DND-41 (cell line): ENCODE measurements at places on chromosomes 2 and 18.

DNA sequence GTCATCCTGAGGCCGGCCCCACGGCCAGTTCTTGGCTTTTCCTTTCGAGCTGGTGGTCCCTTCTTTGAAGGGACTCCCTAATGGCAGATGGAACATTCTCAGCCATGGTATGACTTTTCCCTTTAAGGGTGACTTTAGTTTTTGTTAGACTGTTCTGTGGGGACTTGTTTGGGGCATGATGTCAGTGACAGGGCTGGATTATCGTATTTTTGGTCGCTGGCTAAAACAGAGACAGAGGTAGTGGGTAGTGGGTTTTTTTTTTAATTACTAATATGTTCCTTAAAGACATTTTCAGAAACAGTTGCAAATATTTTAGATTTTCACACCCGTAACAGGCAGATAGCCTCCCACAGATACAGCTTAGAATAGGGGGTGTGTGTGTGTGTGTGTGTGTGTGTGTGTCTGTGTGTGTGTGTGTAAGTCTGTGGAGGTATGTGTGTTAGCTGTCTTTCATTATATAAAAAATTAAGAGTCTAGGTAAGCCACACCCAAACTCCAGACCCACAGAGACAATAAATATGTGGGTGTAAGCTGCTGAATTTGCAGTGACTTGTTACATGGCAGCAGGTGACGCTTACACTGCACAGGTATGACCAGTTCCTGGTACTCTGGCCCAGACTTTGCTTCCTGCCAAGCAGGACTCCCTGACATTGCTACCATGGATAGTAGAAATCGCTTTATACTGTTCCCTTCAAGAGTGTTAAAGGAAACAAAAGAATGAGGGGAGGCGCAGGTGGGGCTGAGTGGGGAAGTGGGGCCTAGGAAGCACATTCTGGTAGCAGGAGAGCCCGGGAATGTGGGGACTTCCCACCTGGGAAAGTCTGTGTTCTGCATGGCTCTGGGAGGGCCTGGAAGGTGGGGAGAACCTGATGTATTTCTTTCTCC, 20.9 kb downstream of the NCK2 start:
- no peak for DNase-seq

DNA sequence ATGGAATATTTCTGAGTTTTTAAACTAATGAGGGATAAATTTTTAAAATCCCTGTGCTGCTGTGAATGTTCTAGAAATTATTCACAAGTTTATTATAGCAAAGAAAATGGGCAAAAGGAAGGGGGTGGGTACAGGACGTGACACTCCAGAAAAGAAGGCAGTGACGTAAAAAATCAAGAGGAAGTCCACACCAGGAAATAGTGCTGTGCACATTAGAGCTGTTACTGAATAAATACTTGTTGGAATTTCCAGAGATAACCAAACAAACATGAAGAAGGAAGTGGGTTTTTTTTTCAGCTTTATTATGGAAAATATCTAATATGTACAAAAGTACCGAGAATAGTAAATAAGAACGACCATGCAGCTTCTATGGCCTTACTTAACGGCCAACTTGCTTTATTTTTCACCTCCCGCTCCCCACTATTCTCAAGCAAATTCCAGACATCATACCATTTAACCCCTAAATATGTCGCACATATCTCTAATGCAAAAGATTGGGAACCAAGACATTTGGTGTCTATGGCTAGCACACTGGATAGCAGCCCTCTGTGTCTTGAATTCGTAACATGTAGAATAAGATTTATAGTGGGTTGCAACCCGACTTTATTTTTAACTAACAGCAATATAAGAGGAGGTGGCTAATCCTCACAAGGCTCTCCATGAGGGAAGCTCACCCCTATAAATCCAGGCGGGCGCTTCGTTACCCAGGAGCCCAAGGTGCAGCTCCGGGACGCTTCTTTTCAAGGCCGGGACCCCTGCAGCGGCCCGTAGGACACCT, 580 bp upstream of the NDUFV2 start:
- DNase-seq: peak; percentile 33

- DNase-seq: no peak
Measured at GRCh38 chr2:133262893-133263292, 305.4 kb downstream of the NCKAP5 start.

GRCh38 chr2:63698786-63699548, 110.2 kb downstream of the MDH1 start:
- DNase-seq: peak; percentile 21

DNA sequence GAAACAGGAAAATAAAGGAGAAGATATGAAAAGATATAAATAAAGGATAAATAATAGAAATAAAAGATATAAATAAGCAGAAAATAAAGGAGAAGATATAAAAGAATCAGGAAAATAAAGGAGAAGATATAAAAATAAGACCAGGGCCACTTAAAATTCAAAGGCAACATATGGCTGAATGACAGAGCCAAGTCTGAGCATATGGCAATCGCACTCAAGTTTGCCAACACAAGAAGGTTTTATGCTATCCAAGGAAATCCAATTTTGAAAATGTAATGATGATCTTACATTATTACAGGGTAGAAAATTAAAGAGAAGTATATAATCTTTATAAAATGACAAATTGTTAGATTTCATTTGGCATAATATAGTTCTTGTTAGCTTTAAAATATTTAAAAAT, 33.6 kb downstream of the USP40 start:
- no peak for DNase-seq

GRCh38 chr2:38866773-38867443, 8.8 kb downstream of the DHX57 start:
- DNase-seq: no peak

DNA sequence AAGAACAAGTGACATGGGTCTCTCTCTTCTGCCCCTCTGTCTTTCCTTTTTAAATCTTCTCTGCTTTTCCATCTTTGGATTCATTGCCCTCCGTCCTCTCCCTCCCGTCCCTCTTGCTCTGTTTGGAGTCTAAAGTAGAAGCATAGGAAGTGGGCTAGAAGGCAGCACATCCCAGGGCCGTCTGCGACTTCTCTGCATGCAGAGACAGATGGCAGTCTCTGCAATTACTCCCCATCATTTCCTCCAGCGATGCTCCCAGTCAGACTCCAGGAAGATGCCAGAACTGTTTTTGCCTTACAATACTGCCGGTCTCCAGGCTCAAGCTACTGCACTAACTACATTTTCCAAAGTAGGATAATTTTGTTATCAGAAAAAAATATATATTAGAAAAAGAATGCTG, 35.2 kb upstream of the LPIN2 start:
- DNase-seq: no peak

DNA sequence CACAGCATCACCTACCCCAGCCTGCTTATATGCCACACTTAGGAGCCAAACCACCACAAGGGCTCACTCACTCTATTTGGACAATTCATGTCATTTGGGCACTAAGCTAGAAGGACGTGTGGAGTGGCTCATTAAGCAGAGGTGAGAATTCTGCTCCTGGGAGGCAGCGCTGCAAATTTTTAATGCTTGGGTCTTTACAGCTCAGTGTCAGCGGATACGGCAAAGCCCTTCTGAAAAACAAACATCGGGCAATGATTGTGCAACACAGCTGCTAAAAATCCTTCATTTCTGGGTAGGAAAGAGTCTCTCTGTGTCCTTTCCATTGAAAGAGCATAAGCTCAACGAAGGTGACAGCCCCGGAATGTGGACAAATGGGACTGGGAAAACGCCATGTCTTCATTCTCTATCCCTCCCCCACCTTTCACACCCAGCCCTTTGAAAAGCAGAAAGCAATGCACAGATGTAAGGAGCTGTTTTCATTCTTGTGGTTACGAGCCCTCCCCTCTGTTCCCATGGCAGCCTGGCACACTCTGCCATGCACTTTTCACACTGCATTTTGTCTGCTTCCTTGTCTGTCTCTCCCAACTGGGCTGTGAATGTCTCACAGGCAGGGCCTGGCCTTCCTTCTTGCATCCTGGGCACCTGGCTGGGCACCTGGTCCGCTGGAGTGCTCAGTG, 16.0 kb downstream of the TMEM177 start:
- peak; percentile 69 for DNase-seq

GRCh38 chr18:79569720-79570119, 109.9 kb upstream of the CTDP1 start:
- DNase-seq: no peak

GRCh38 chr2:100052650-100053049, 89.7 kb downstream of the AFF3 start:
- no peak for DNase-seq

DNA sequence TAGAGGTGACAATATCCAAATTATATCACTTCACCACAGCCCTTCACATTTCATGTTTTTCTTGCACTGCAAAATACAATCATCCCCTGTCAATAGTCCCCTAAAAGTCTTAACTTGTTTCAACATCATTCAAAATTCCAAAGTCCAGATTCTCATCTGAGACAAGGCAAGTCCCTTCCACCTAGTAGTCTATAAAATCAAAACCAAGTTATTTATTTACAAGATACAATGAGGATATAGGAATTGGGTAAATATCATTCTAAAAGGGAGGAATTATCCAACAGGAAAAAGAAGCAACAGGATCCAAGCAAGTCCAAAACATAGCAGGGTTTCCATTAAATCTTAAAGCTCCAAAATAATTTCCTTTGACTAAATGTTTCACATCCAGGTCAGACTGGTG, 1076.1 kb upstream of the TMEFF2 start:
- DNase-seq: no peak

GRCh38 chr2:128169497-128169896, 78.5 kb downstream of the UGGT1 start:
- DNase-seq: no peak

- DNase-seq: no peak
Measured at GRCh38 chr2:25089605-25090315, 47.9 kb downstream of the EFR3B start.

GRCh38 chr2:232795920-232796319, 19.6 kb upstream of the KCNJ13 start:
- DNase-seq: no peak

GRCh38 chr2:108587621-108588020, 53.4 kb downstream of the LIMS1 start:
- no peak for DNase-seq

DNA sequence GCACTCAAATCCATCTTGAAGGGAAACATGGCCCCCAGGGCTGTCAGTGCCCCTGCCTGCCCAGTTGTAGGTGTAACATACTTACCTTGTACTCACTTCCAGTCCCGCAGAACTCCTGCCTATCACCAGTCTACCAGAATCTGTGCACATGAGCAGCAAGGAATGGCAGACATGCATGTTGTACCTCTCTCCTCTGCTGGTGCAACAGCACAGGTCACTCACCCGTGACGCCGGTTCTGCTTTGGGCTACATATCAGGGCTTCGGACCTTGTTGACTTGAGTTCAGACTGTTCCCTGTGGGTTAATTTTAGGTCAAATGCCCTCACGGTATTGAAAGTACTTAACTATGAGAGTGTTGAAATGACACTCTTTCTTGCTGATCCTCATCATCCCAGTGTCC, 215.7 kb downstream of the TPGS2 start:
- no peak for DNase-seq

DNA sequence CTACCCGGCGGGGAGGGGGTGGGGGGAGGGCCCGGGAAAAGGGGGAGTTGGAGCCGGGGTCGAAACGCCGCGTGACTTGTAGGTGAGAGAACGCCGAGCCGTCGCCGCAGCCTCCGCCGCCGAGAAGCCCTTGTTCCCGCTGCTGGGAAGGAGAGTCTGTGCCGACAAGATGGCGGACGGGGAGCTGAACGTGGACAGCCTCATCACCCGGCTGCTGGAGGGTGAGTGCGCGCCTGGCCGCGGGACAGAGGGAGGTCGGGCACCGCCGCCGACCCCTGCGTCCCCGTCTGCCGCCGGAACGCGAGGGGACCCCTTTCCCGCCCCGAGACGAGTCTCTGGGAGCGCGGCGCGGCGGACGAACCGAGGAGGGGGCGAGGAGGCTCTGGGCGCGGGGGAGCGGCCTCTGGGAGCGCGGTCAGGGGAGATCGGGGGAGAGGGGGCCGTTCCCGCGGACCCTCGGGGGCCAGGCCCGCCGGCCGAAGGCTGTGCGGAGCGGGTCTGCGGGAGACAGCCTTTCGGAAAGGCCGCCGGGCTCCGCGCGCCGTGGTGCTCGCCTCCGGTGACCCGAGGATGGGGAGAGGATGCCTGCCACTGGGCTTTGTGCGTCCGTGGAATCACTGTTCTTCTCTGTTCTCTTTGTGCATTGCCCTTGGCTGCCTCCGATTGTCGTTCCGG, 463 bp downstream of the PPP1CB start:
- peak; percentile 46 for DNase-seq

- no peak for DNase-seq
Measured at GRCh38 chr2:219868635-219869034, 241.2 kb downstream of the SLC4A3 start.

- no peak for DNase-seq
Measured at GRCh38 chr2:206408323-206409320, 34.7 kb upstream of the ADAM23 start.

DNA sequence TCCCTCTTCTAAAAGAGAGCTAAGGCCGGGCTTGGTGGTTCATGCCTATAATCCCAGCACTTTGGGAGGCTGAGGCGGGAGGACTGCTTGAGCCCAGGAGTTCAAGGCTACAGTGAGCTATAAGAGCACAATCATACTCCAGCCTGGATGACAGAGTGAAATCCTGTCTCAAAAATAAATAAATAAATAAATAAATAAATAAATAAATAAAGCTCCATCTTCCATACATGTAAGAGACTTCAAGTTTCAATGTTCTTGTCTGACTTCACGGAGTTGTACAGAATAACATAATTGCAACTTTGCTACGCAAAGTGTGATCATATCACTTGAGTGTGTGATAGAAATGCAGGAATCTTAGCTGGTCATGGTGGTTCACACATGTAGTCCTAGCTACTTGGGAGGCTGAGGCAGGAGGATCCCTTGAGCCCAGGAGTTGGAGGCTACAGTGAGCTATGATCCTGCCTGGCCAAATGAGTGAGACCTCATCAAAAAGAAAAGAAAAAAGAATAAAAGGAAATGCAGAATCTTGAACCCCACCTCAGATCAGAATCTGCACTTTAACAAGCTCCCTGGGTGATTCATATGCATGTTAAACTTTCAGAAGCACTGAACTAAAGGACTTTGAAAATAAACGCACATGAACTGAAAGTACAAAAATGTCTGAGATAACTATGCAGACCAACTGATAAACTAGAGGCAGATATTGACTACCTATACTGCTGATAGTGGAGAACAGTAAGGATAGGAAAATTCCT, 123.7 kb upstream of the SP3 start:
- no peak for DNase-seq

DNA sequence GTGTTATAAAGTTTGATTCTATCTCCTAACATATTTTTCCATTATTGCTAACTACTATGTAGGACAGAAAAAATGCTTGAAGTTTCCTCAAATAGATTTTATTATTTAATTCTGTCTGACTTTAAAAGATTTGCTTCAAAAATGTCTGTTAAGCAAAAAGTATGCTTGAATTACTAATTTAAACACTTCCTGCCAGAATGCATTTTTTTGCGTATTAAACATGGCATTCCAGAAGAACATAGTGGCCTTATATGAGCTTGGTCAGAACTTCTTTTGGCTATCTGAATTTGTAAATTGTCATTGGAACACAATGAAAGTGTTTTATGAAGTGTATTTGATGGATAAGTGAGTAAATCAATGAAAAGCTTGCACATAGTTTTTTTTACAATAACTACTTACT, 37.8 kb downstream of the MBD5 start:
- no peak for DNase-seq
